CD8-positive, alpha-beta memory T cell (primary cell): ENCODE measurements at places on chromosomes 12 and 14. TPM values are rescaled to one million over a fixed set of nuclear protein-coding genes. Genes with fewer than 3 reads are reported as not detected.

- no peak overlapping the region for H3K27ac ChIP-seq
- H3K27me3 ChIP-seq, result no peaks in the 10 kb centered on the region
- H3K4me3 ChIP-seq, result no peak overlapping the region
- no peak for DNase-seq
Measured at GRCh38 chr12:49787672-49788071, 40.5 kb downstream of the NCKAP5L start.

- no peaks in the 10 kb centered on the region for H3K4me1 ChIP-seq
- H3K4me3 ChIP-seq, result no peak overlapping the region
- H3K27me3 ChIP-seq, result peaks cover 3% of the 10 kb centered on the region
- H3K27ac ChIP-seq, result no peak overlapping the region
Measured at GRCh38 chr14:76514213-76514998, 138.5 kb downstream of the ESRRB start.

KRT71 gene
- not detected for total RNA-seq

GRCh38 chr12:79115743-79116142 is 251.2 kb downstream of the SYT1 start:
- DNase-seq, result no peak
- H3K36me3 ChIP-seq, result no peaks in the 10 kb centered on the region
- no peak overlapping the region for H3K4me3 ChIP-seq
- H3K4me1 ChIP-seq, result no peaks in the 10 kb centered on the region
- H3K27ac ChIP-seq, result no peak overlapping the region
- no peaks in the 10 kb centered on the region for H3K27me3 ChIP-seq
